ENCODE measurements at places on chromosomes 13 and 19. TPM values are rescaled to one million over a fixed set of nuclear protein-coding genes. Genes with fewer than 3 reads are reported as not detected.

Gene CEBPG
- 22.9 TPM for polyA plus RNA-seq

- no peaks in the 10 kb centered on the region for H3K36me3 ChIP-seq
- no peak overlapping the region for H3K4me3 ChIP-seq
- no peaks in the 10 kb centered on the region for H3K4me1 ChIP-seq
- H3K27me3 ChIP-seq: peaks cover 12% of the 10 kb centered on the region
- no peak for DNase-seq
These were observed 1.9 kb upstream of the MEF2B start for GRCh38 chr19:19171821-19172532.

GRCh38 chr13:43235028-43235427, 211.6 kb downstream of the DNAJC15 start:
- H3K4me3 ChIP-seq: no peak overlapping the region
- no peak overlapping the region for H3K27ac ChIP-seq
- no peaks in the 10 kb centered on the region for H3K4me1 ChIP-seq
- no peaks in the 10 kb centered on the region for H3K36me3 ChIP-seq
- DNase-seq: no peak

GRCh38 chr13:107883561-107884175, 331.7 kb downstream of the LIG4 start:
- H3K4me3 ChIP-seq: no peak overlapping the region
- no peaks in the 10 kb centered on the region for H3K27me3 ChIP-seq
- H3K27ac ChIP-seq: no peak overlapping the region
- H3K36me3 ChIP-seq: no peaks in the 10 kb centered on the region
- H3K4me1 ChIP-seq: no peaks in the 10 kb centered on the region

Gene ANGPTL4
- 6.0 TPM for polyA plus RNA-seq

- peak overlapping the region; percentile 59 for H3K4me3 ChIP-seq
- peaks cover 43% of the 10 kb centered on the region for H3K4me1 ChIP-seq
- H3K27ac ChIP-seq: peak overlapping the region; percentile 98
- no peaks in the 10 kb centered on the region for H3K27me3 ChIP-seq
- peaks cover 8% of the 10 kb centered on the region for H3K36me3 ChIP-seq
These were observed 984 bp downstream of the SIX5 start for GRCh38 chr19:45767881-45768654.

DNA sequence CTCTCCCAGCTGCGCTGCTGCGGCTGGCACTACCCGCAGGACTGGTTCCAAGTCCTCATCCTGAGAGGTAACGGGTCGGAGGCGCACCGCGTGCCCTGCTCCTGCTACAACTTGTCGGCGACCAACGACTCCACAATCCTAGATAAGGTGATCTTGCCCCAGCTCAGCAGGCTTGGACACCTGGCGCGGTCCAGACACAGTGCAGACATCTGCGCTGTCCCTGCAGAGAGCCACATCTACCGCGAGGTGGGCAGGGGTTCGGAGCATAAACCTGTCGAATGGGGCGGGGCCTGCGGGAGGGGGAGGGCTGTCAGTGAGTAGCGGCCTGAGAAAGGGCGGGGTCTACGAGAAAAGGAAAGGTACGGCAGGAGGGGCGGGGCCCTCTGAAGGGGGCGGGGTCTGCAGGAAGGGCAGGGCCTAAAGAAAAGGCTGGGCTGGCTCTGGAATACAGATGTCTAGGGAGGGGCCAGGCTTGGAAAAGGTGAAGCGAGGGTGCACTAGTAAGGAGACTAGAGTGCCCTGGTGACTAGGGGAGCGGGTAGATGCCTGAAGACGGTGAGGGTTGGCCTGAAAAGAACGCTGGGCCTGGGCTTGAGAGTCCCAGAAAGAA, 3.6 kb downstream of the CD37 start:
- no peaks in the 10 kb centered on the region for H3K27me3 ChIP-seq
- no peaks in the 10 kb centered on the region for H3K4me1 ChIP-seq
- peak; percentile 84 for DNase-seq

Gene CYP4F11
- polyA plus RNA-seq: not detected

Gene KIR2DL4
- polyA plus RNA-seq: not detected

DNA sequence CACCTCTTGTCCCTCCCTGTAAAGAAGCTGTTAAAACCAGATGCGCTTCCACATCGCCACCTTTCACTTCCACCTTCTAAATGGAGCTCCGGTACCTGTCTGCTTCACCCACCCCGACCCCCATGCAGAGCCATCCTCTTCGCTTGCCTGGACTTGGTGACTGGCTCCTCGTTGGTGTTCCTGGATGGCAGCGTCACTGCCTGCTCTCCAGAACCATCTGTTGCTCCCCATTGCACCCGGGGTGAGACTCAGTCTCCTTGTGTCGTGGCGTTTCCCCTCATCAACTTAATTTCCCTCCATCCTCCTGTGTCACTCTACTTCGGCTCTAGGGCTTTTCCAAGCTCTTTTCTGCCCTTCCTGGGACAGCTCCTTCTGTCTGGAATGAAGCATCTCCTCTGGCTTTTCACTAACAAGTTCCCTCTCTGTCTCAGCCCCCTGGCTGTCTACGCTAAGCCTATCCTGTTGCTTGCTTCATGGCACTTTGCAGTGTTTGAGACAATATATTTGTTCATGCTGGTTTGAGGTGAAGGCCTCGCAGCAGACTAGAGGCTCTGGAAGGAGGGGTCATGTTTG, 10.3 kb downstream of the CEBPG start:
- peaks cover 18% of the 10 kb centered on the region for H3K36me3 ChIP-seq
- no peaks in the 10 kb centered on the region for H3K27me3 ChIP-seq
- no peak overlapping the region for H3K27ac ChIP-seq
- H3K4me3 ChIP-seq: no peak overlapping the region

DNA sequence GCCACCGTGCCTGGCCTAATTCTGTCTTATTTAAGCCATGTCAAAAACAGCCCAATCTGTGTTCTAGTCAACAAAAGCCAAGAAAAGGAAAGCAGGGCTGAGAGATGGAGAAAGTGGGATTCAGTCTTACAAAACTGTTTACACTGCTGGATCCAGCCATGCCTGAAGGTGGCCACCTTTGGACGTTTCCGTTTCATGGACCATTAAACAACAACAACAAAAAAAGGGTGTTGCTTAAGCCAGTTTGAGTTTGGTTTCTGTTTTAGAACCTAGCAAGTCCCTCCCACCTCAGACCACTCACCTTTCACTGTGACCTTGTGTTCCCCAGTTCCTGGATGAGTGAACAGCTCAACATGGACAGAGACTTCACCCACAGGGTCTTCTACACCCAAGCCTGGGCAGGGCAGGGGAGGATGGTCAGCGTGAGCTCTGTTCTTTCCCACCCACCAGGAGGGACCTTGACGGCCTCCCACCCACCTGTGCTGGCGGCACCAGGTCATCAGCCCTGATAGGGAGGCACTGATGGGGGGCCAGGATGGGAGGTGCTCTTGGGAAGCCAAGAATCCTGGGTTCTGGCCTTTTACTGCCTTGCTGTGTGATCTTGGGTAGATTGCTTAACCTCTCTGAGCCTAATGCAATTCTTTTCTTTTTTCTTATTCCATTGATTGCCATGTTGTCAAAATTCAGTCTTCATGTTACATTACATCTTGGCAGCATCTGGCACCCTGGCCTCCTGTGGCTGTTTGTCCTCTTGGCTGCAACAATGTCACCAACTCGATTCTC, 56.2 kb downstream of the COLGALT1 start:
- H3K4me1 ChIP-seq: no peaks in the 10 kb centered on the region

DNA sequence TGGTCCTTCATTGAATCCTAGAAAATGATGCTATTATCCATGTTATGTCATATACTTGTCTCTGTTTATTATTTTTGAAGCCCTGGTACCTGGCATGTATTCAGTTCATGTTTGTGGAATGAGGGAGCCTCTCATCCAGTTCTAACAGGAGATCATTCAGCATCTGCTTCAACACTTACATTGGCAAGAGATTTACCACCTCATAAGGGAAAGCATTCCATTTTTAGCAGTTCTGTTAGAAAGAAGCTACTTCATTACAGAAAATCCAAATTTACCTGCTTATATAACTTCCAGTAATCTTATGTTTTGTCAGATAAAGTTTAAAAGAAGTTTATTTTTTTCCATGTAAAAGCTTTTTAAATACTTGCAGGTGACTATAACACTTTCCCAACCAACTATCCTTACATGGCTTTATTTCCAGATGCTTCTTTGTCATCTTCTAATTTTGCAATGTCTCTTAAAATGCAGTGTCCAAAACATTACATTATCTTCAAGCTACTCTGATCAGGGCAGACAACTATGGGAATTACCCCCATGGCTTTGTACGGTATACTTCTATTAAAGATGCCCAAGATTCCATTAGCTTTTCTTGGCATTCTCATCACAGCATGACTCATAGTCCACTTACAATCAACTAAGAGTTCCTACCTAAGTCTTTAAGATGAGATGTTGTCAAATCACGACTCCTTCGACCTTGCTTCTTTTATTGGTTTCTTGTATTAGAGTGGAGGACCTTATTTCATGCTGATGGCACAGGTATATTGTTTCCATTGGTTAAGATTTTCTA, 262.1 kb downstream of the PCDH9 start:
- H3K4me1 ChIP-seq: no peaks in the 10 kb centered on the region
- DNase-seq: no peak
- no peak overlapping the region for H3K4me3 ChIP-seq

DNA sequence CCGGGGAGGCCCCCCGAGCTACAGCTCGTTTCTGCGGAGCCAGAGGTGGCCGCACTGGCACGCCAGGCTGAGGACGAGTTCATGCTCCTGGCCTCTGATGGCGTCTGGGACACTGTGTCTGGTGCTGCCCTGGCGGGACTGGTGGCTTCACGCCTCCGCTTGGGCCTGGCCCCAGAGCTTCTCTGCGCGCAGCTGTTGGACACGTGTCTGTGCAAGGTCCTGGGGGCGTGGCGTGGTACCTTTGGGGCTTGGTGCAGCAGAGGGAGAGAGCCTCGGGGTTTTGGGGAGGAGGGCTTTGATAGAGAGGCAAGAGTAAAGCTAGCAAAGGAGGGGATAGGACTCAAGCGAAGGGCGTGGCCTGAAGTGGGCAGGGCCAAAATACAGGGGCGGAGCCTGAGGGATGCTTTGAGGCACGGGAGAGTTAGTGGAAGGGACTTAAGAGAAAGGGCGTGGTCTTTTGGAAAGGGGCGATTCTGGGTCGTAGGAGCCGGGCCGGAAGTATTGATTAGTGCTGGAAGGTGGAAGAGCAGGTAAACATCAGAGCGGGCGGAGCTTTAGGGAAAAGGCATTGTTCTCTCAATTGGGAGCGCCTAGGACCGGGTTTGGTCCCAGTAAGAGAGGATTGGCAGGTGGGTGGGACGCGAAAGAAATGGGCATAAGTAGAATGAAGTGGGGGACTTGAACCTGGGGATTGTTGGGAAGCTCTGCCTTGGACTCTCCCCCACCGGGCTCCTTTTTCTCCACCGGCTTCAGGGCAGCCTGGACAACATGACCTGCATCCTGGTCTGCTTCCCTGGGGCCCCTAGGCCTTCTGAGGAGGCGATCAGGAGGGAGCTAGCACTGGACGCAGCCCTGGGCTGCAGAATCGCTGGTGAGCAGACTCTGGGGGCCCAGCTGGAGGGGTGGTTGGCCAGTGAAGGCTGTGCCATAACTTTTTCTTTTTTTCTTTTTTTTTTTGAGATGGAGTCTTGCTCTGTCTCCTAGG, 1.2 kb downstream of the PPM1N start:
- peaks cover 25% of the 10 kb centered on the region for H3K27me3 ChIP-seq
- peak; percentile 46 for DNase-seq
- H3K4me1 ChIP-seq: no peaks in the 10 kb centered on the region
- no peak overlapping the region for H3K27ac ChIP-seq
- H3K36me3 ChIP-seq: no peaks in the 10 kb centered on the region
- peak overlapping the region; percentile 12 for H3K4me3 ChIP-seq

DNA sequence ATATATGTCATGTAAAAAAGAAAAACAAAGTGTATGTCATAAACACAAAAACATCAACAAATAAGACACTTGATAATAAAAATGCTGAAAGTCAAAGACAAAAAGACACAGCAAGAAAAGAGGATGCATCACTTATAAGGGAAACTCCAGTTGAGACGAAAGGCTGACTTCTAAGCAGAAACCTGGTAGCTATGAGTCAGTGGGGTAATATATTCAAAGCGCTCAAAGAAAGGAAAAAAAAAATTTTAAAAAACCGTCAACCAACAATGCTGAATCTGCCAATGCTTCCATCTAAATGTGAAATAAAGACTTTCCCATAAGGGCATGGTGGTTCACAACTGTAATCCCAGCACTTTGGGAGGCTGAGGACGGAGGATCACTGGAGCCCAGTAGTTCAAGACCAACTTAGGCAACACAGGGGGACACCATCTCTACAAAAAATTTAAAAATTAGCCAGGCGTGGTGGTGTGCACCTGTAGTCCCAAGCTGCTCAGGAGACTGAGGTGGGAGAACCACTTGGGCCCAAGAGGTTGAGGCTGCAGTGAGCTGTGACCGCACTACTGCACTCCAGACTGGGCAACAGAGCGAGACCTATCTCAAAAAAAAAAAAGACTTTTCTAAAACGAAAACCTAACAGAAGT, 24.0 kb downstream of the USP12 start:
- no peaks in the 10 kb centered on the region for H3K36me3 ChIP-seq
- H3K4me1 ChIP-seq: no peaks in the 10 kb centered on the region
- H3K4me3 ChIP-seq: no peak overlapping the region
- H3K27ac ChIP-seq: no peak overlapping the region
- no peak for DNase-seq

DNA sequence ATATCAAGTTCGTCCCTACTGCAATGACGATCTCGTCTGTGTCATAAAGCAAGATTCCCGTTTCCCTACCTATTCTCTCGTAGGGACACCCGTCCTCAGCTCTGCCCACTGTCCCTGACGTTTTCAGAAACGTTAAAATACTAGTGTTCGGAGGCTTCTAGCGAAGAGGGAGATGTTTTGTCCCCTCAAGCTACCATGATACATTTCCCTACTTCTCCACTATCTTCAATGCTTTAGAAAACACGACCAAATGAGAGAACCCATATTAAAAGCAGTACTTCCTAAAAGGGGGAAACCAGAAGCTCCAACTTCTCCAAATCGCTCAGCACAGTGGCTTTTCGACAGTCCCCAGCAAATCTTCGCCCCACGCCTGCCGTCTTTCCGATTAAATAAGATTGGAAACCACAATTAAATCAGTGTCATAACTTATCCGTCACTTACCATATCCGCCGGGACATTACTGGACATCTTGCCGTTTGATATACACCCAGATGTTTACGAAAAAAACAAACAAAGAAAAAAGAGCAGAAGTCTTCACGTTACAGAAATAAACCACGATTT, 1.3 kb downstream of the UBL3 start:
- peak overlapping the region; percentile 97 for H3K4me3 ChIP-seq
- peaks cover 24% of the 10 kb centered on the region for H3K4me1 ChIP-seq
- no peaks in the 10 kb centered on the region for H3K36me3 ChIP-seq
- H3K27me3 ChIP-seq: no peaks in the 10 kb centered on the region
- peak overlapping the region; percentile 93 for H3K27ac ChIP-seq

- no peak overlapping the region for H3K27ac ChIP-seq
- DNase-seq: no peak
- no peaks in the 10 kb centered on the region for H3K36me3 ChIP-seq
- H3K4me3 ChIP-seq: no peak overlapping the region
These were observed 123.8 kb downstream of the TM9SF2 start for GRCh38 chr13:99624936-99625540.

GRCh38 chr19:18672606-18673337, 10.7 kb upstream of the CRTC1 start:
- H3K27me3 ChIP-seq: no peaks in the 10 kb centered on the region
- H3K4me1 ChIP-seq: no peaks in the 10 kb centered on the region
- peaks cover 3% of the 10 kb centered on the region for H3K36me3 ChIP-seq
- DNase-seq: no peak
